ENCODE measurements at places on chromosomes 7 and 10. TPM values are rescaled to one million over a fixed set of nuclear protein-coding genes. Genes with fewer than 3 reads are reported as not detected.

The SLC26A4 gene
- 1.2 TPM for total RNA-seq

- no peak overlapping the region for H3K27ac ChIP-seq
- no peaks in the 10 kb centered on the region for H3K36me3 ChIP-seq
- no peak for DNase-seq
- H3K4me3 ChIP-seq: no peak overlapping the region
- H3K27me3 ChIP-seq: no peaks in the 10 kb centered on the region
- H3K4me1 ChIP-seq: no peaks in the 10 kb centered on the region
These were observed 1579.4 kb upstream of the LRRTM3 start for GRCh38 chr10:65346466-65346865.

DNA sequence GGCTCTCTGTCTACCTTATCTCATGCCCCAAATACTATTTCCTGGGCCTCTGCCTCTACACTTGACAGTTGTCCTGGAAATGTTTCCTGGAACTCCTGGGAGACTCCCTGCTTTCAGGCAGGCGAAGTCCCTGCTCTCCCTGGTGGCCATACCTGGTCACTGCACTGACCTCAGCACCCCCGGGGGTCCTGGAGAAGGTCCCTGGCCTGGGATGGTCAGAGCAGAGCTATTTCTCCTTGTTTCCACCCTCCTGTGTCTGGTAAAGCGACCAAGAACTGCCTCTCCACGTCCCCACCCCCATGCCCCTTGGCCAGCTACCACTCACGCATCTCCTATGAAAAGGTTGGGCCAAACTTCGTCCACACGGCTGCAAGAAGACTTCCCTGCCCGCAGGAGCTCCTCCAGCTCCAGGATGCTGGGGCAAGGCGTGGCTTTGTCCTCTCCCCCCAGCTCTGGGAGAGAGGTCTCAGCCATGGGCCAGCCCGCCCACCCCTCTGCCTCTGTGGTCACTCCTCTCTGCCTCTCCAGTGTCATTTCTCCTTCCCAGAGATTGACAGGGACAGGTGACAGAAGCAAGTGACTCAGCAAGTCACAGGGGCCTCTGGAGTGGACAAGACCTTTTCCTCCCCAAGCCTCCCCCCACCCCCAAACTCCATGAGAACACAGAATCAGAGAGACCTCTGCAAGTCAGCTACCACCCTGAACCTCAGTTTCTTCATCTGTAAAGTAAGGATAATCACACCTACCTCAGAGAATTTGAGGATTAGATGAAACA, 2.6 kb upstream of the SAMD8 start:
- no peaks in the 10 kb centered on the region for H3K27me3 ChIP-seq
- DNase-seq: no peak
- no peak overlapping the region for H3K27ac ChIP-seq
- no peaks in the 10 kb centered on the region for H3K36me3 ChIP-seq

DNA sequence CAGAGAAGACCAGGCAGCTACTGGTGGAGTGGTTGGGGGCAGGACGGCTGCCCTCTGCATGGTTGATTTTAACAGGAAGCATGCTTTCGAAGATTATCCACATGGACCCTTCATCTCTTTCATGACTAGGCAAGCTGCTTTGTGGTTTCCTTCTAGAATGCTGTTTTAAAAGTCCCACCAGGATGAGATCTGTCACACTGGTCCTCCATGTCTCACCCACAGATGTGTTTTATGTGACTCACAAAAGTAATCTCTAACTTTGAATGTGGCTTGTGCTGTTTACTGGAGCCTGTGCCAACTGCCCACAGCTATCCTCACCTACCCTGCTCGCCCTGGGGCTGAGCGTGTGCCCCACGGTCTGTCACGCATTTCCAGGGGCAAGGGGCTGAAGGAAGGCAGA, 188.8 kb downstream of the GFRA1 start:
- H3K27ac ChIP-seq: no peak overlapping the region
- H3K27me3 ChIP-seq: no peaks in the 10 kb centered on the region
- no peak overlapping the region for H3K4me3 ChIP-seq
- DNase-seq: no peak

- H3K4me1 ChIP-seq: no peaks in the 10 kb centered on the region
- H3K4me3 ChIP-seq: no peak overlapping the region
- H3K27me3 ChIP-seq: no peaks in the 10 kb centered on the region
- H3K27ac ChIP-seq: no peak overlapping the region
- no peaks in the 10 kb centered on the region for H3K36me3 ChIP-seq
These were observed 8.7 kb downstream of the ECD start for GRCh38 chr10:73159038-73159648.

DNA sequence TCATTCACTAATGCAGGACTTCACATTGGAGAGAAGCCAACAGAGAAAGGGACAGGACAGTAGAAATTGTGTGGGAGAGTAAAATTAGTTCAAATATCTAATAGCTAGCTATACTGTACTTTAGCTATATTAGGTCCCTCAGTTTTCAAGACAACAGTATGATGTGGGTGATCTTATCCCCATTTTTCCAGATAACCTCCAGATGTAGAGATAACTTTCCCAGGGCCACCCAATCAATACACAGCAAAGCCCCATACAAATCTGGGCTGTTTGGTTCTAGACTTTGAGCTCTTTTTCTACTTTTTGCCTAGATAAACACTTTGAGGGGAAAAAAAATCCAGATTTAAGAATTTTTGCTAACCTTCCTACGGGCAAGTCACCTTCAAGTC, 482 bp upstream of the CLDN12 start:
- H3K27ac ChIP-seq: peak overlapping the region; percentile 91
- H3K36me3 ChIP-seq: no peaks in the 10 kb centered on the region
- H3K4me1 ChIP-seq: no peaks in the 10 kb centered on the region
- DNase-seq: no peak
- H3K27me3 ChIP-seq: no peaks in the 10 kb centered on the region
- H3K4me3 ChIP-seq: peak overlapping the region; percentile 68

DNA sequence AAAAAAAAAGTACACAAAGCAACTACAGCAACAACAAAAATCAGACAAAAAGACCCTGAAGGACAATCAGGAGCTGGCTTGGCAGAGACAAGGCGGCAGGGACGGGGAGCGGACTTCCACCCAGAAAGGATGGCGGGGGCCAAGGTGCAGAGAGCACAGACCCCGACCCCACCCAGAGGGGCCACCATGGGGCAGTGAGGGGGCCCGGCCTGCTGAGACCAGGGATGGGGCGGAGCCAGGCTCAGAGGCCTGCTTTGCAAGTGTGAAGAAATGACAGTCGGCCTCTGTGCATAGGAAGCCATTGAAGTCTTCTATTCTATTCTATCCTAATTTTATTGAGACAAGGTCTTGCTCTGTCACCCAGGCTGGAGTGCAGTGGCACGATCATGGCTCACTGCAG, 82.0 kb downstream of the ELFN1 start:
- DNase-seq: no peak
- no peaks in the 10 kb centered on the region for H3K4me1 ChIP-seq
- H3K4me3 ChIP-seq: no peak overlapping the region
- H3K27ac ChIP-seq: no peak overlapping the region
- H3K36me3 ChIP-seq: no peaks in the 10 kb centered on the region
- no peaks in the 10 kb centered on the region for H3K27me3 ChIP-seq

DNA sequence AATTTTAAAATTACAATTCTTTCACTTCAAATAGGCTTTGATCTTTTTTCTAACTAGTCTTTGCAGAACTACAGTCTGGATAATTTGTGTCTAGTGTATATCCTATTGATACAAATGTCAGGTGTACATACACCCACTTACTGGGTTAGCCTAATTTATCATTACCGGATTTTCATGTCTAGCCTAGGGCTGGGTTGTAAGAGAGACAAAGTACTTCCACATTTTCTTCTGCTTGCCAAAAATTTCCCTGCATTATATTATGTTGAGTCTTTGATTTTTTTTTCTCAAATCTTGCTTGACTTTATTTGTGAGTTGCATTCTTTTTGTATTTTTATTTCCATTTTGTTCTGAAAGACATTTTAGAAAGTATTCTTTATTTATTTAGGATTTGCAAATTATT, 284.8 kb upstream of the FZD8 start:
- no peak for DNase-seq
- no peak overlapping the region for H3K27ac ChIP-seq
- no peaks in the 10 kb centered on the region for H3K27me3 ChIP-seq
- no peak overlapping the region for H3K4me3 ChIP-seq
- no peaks in the 10 kb centered on the region for H3K36me3 ChIP-seq
